ENCODE measurements at places on chromosomes 13 and 19.

DNA sequence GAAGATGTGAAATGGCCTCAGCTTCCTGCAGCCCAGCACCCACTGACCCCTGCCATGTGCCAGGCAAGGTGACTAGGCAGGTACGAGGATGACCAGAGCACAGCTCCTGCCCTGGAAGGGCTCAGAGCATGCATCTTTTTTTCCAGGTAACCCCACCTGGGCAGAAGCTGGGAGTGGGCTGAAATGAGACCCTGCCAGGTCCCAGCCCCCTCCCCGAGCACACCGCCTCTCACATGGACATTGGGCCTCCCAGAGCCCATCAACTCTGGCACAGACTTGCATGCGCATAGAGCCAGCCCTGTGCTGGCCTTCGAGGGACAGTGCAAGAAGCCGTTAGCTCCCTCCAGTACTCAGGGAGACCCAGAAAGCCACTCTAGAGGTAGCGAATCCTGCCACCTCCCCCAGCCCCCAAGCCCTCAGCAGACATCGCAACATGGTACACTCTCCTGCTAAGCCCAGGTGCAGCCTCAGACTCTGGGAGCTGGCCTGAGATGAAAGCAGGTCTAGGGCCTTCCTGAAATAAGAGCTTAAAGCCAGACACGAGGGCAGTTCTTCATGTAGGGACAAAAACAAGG lies 8.9 kb upstream of the VSTM2B start:
- DNase-seq: no peak

- no peak for DNase-seq
Measured at GRCh38 chr13:30337061-30337610, 29.8 kb upstream of the KATNAL1 start.

GRCh38 chr19:31315652-31316051 lies 33.6 kb downstream of the TSHZ3 start:
- no peak for DNase-seq

DNA sequence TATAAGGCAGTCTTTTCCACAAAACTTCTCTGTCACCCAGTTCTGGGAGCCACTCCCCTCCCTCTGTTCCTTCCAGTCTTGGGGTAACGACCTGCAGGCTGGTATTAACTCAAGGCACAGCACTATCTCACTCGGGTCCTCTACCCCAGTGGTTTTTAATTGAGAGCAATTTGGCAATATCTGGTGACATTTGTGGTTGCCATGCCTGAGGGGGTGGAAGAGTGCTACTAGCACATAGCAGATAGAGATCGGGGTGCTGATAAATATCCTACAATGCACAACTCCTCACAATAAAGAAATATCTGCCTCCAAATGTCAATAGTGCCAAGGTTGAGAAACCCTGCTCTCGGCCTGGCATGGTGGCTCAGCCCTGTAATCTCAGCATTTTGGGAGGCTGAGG lies 117.7 kb upstream of the ABCC4 start:
- DNase-seq: no peak

Measured in Ammon's horn (tissue), 1 donor.